Cardiac septum (tissue), 1 donor: ENCODE measurements at places on chromosomes 6 and 20. TPM values are rescaled to one million over a fixed set of nuclear protein-coding genes. Genes with fewer than 3 reads are reported as not detected.

Gene COL9A1
- 2.6 TPM for total RNA-seq

Gene CDH22
- 0.83 TPM for total RNA-seq

Gene SAMD10
- 4.0 TPM for total RNA-seq

Gene BNIP5
- not detected for total RNA-seq

Gene SEL1L2
- 1.4 TPM for total RNA-seq

DNA sequence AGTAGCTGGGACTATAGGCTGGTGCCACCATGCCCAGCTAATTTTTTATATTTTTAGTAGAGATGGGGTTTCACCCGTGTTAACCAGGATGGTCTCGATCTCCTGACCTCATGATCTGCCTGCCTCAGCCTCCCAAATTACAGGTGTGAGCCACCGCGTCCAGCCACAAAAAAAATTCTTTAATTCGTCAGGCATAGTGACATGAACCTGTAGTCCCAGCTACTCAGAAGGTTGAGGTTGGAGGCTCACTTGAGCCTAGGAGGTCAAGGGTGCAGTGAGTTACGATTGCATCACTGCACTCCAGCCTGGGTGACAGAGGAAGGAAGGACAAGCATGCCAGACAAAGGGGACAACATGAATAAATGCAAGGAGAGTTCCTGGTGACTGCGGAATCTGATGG lies 19.5 kb upstream of the ASXL1 start:
- no peak for DNase-seq

DNA sequence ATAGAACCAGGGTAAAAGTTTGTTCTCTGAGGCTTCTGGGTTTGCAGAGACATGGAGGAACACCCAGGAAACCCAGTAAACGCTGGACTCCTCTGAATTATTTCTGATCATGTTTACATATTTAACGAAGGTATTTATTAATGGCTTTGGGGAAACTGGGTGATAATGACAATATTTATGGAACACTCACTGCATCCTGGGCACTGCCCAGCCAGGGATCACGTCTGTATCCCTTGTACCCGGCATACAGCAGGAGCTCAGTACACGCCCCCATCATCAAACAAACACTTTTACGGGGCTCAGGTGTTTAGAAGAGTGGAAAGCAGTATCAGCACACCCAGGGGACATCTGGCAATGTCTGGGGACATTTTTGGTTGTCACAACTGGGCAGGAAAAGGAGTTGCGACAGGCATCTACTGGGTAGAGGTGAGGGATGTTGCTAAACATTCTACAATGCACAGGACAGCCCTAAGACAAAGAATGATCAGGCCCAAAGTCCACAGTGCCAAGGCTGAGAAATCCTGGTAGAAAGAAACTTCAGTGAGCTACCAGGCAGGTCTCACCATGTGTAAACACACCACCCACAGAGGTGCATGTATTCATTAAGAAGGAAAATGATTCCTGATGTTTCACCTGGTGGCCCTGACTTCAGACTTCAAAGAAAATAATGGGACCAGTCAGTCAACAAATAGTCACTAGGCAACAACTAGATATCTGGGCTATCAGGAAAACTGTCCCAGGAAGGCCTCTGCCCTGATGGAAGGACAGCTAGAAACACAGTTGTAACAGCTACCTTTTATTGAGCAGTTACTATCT lies 35.3 kb downstream of the ZMYND8 start:
- no peak for DNase-seq

- DNase-seq: no peak
Observed at GRCh38 chr6:76752841-76753240, 680.4 kb upstream of the IMPG1 start.

DNA sequence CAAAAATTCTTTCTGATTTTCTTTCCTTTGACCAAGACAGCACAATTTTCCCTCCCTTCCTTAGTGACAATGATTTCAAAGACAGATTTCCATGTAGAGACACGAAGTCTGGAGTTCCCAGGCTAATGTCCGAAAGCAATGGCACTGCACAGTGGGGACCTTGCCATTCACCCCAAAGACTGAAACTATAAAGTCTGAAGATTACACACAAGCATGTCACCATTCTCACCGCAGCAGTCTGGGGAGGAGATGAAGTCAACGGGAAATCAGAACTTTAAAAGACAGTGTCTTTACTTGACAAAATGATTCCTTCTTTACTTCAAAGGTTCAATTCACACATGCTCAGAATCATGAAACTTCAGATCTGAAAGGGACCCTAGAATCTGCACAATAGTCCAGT lies 8.3 kb downstream of the B4GALT5 start:
- DNase-seq: no peak

GRCh38 chr6:107185391-107185970 lies 70.2 kb upstream of the BEND3 start:
- no peak for DNase-seq

GRCh38 chr6:111718990-111719389 lies 113.3 kb upstream of the TRAF3IP2 start:
- no peak for DNase-seq

GRCh38 chr20:33863440-33864323 lies 52.5 kb downstream of the CHMP4B start:
- no peak for DNase-seq

DNA sequence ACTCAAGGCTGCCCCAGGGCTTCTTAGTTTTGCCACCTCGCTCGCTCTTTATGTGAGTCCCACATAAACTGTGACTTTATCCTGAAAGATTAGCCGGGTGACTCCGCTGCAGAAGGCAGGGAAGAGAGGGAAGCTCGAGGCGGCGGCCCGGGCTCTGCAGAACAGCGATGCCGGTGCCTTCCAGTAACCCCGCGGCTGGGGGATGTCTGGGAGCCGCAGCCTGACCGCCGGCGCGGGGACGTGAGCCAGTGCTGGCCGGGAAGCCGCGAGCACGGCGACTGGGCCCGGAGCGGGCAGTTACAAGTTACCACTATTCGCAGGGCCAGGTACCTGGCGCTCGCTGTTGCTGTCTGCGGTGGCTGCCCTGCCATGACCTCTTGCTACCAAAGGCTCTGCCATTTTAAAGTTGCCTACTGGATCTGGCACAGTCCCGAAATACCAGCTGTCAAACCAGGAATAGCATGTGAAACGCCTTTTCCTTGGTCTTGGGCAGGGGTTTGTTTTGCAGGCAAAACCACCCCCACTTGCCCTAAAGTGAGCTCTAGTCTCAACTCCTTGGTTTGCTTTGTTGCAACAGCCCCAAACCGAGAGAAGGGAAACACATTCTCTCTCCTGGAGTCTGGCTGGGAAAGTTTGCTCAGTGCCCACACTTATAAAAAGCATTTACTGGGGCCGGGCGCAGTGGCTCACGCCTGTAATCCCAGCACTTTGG lies 124.0 kb upstream of the SLC2A12 start:
- peak; percentile 84 for DNase-seq

- DNase-seq: peak; percentile 55
Observed at GRCh38 chr6:40346246-40346645, 240.9 kb downstream of the LRFN2 start.

DNA sequence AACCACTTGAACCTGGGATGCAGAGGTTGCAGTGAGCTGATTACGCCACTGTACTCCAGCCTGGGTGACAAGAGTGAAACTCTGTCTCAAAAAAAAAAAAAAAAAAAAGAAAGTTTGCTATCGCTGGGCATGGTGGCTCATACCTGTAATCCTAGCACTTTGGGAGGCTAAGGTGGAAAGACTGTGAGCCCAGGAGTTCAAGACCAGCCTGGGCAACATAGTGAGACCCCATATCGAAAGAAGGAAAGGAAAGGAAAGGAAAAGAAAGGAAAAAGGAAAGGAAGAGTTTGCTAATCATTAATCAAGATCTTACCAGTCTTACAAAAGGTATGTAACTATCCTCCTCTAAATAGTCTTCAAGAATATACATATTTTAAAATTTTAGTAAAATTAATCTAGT lies 55.4 kb upstream of the SMIM29 start:
- no peak for DNase-seq

GRCh38 chr6:168132531-168133167 lies 53.6 kb upstream of the FRMD1 start:
- no peak for DNase-seq

- no peak for DNase-seq
Observed at GRCh38 chr6:136593748-136594490, 43.7 kb upstream of the MAP7 start.

DNA sequence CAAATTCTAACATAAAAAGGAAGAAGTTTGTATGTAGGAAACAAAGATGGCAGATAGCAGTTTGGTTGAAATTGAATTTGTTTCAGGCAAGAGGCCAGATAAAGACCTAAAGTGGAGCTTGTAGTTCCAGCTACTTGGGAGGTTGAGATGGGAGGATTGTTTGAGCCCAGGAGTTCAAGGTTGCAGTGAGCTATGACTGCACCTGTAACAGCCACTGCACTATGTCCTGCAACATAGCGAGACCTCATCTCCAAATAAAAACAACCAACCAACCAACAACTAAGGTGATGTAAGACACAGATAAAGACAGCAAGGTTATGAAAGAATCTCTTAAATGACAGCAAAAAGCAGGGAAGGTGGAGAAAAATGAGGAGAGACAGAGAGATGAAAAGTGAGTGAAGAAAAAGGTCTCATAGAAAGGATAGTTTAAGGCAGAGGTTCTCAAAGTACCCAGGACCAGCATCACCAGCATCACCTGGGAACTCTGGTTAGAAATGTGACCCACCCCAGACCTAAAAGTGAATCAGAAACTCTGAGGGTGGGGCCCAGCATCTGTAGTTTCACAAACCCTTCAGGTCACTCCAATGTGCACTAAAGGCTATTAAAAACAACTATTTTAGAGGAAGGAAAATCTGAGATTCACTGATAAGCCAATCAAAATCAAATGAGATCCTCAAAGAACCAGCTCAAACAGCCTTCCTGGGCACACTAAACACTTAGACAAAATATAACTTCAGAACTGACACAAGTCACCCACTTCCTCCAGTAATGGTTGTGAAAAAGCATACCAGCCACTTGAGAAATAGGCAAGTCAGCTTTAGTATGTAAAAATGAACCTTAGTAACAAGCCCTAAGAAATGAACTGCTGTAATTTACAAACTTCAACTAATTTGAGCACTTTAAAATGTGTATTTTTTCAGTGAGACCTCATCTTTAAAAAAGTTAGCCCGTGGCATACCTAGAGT lies 57.6 kb downstream of the FAM184A start:
- no peak for DNase-seq

GRCh38 chr6:128723667-128724066 lies 159.3 kb upstream of the LAMA2 start:
- no peak for DNase-seq
